ENCODE measurements at places on chromosomes 3 and 15.
A peak's percentile ranks its signal among the peaks of the same experiment; 100 is the strongest.

- DNase-seq = no peak
Measured at GRCh38 chr3:129738172-129738571, 131.7 kb upstream of the PLXND1 start.

DNA sequence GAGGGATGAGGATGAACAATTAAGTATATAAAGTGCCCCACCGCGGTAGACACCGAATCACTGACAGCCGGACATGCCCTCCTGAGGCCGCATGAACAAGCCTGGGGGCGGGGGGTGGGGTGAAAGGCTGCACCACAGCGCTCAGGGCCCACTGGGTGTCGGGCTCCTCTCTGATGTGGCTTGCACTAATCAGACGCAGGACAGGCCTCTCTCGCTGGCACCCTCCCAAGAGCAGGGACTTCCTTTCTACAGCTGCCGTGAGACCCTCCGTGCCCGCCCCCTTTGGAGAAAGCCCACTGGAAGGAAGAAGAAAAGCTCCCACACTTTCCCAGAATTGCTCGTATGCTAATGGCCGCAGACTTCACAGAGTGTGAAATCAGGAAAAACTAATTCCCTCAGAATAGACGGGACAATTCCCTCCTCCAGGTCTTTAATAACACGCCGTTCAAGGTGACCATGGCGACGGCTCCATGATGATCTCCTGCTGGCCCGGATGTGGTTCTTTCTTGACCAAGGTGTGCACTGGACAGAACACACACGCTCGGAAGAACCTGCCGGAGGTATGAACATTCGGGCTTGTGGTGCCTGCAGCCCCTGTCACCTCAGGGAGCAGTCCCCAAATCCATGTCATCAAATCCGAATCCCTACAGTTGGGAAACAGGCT, 32.0 kb downstream of the IQSEC1 start:
- DNase-seq = no peak

GRCh38 chr3:78497021-78497420, 1270.8 kb downstream of the ROBO1 start:
- DNase-seq = no peak

GRCh38 chr3:195178124-195178910, 92.6 kb downstream of the XXYLT1 start:
- no peak for DNase-seq

DNA sequence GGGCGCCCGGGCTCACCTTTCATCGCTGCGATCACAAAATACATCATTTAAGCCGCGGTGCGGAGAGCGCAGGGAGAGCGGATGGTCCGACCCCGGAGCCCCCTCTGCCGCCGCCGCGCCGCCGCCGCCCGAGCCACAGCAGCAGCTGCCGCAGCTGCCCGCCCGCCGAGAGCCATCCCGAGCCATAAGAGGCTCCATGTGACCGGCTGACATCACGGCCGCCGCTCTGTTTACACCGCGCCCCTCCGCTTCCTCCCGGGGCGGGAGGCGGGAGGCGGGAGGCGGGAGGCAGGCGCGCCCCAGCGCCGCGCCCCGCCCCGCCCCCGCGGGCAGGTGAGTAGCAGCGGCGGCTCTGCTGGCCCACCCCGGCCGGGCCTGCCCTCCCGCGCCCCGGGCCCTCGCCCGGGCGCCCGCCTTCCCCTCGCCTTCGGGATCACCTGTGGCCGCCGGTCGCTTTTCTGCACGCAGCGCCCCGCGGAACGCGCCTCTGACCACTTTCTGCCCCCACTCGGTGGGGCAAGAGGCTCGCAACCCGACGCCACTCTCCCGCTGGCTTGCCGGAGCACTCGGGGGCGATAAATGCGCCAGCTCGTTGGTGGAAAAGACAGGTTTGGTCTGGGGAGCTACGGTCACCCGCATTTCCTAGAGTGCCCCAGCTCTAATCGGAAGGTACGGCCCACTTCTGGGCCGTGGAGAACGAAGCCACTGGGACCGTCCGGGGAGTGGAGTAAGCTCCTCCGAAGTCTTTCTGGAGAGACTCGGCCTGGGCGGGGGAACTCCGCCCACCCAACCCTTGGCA, 113.6 kb upstream of the ICE2 start:
- peak; percentile 78 for DNase-seq

DNA sequence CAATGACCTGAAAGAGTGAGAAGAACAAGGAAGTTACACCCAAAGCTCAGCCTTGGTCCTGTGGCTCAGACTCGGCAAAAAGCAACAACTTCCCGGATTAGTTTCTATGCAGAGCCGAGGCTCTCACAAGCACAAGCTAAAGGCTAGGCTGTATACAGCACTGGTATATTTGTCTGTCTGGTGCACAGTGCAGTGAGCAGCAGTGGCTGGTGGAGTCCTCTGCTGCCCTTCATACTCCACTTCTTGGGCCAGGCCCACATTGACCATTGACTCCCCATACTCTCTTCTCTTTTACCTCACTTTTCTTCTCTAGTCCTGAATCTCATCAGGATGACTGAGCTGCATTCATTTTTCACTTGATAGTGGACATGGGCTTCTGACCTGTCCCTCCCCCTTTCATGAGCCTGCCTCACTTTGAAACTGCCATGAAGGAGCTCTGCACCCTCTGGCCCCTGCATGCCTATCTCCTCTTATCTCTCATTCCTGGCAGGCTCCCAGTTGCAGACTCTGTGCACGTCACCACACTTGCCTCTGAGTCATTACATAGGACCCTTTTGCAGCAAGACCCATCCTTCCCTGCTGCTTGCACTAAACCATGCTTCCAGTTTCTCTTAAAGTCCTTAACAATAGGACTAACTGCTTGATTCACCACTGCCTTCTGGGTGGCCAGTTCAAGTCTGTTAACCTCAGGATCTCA, 379.3 kb downstream of the NTRK3 start:
- peak; percentile 19 for DNase-seq

DNA sequence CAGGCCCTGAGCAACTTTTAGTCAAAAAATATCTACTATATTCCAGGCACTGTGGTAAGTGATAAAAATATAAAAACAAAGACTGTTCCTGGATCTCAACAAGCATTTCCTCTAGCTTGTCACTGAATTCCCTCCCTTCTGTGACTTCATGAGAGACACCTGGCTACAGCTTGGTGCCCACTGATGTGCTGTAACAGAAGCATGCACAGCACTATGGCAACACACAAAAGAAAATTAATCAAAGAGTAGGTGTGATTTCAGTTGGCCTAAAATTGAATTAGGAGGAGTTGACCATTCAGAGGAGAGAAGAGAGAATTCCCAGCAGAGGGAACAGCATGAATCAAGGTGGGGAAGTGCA, 158.9 kb upstream of the LPP start:
- no peak for DNase-seq

DNA sequence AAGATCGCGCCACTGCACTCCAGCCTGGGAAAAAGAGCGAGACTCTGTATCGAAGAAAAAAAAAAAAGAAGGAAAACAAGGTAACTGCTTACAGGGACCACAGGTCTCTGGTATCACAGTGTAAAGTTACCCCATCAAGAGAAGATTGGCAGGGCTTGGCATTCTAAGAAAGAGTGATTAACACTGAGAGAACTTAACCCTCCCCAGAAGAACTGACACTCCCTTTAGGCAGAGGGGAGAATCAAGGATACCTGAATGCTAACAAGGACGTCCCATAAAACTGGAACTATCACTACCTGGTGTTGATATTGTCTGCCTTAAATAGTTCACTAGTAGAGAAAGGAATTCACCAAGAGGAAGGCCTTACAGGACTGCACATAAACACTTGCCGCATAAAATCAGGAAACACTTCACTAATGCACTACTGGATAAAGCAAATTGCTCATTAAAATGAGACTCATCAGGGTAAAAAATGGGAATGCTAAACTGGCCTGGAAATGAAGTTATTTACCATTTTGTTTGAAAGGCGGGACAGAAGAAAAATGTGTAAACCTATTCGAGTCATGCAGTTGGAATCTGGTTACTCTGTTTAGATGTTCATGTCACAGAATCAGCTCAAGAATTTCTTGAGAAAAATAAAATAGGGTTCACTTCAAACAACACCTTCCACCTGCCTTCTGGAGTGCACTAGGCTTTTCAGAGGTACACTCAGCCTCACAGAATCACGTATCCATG, 121.6 kb downstream of the FOXP1 start:
- peak; percentile 43 for DNase-seq

GRCh38 chr15:77010857-77011256, 15.9 kb downstream of the PSTPIP1 start:
- no peak for DNase-seq

- no peak for DNase-seq
Measured at GRCh38 chr15:85745023-85745422, 49.7 kb downstream of the KLHL25 start.

GRCh38 chr3:160977773-160978172, 127.4 kb downstream of the B3GALNT1 start:
- no peak for DNase-seq

GRCh38 chr15:95929232-95929846, 401.2 kb upstream of the NR2F2 start:
- DNase-seq = peak; percentile 24

DNA sequence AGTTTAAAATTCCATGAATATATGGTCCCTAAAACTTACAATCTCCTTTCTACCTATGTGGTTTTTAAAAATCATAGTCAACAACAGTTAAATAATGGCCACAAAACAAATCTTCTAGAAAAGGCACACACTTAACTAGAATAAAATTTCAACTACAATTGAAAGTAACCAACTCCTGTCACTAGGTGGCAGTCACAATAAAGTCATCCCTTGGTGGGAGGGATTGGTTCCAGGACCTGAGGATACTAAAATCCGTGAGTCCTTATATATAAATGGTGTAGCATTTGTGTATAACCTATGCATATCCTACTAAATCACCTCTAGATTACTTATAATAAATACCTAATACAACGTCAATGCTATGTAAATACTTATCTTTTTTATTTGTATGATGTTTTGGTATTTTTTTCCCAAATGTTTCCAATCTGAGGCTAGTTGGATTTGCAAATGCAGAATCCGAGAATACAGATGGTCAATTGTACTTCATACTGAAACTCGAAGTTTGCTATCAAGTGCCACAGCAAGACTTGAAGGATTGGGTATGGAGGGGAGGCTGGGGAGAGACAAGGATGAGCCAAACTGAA, 172.6 kb downstream of the FMN1 start:
- peak; percentile 65 for DNase-seq

DNA sequence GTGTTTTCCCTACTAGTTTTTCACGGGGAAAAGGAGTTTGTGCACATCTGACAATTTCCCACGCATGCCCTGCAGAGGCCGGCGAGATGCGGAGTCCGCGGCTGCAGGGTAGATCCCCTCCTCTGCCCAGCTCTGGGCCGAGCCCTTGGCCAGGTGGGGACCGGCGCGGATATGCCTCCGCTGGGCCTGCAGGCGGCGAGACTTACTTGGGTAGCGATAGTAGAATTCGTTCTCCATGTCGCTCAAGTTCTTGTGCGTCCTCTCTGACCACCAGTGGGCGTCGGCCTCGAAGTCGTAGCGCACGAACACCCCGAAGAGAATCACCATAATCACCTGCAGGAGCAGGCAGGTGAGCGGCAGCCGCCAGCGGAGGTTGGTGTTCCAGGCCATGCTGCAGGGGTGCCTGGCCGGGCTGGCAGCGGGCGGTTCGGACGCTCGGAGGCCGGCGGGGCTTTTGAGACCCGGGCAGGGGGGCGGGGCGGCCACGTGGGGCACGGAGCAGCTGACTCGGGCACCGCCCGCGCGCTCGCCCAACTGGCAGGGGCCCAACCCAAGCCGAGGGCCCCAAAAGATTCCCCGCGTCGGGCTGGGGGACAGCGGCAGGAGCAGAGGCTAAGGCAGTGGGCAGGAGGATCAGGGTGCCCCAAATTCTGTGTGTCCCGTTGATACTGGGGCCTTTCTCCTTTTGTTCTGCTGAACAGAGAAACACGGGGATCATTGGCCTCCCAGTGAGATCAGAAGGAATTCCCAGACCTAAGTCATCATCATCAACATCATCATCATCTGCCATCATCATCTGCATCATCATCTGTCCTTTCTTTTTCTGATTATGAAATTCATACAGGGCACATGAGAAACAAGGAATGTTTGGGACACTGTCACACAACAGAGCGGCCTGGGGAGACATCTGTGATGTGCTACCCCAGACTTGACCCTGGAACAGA, at the start of gene RHCG:
Gene RHCG, minus strand, starts transcription at position 429 of the 944 bp plus-strand sequence. Its CDS starts 39 bp downstream, at position 390.
- DNase-seq = peak; percentile 58

- no peak for DNase-seq
Measured at GRCh38 chr3:99710094-99710493, 71.7 kb downstream of the COL8A1 start.

GRCh38 chr15:43748376-43748775, 2.1 kb downstream of the PDIA3 start:
- peak; percentile 26 for DNase-seq

DNA sequence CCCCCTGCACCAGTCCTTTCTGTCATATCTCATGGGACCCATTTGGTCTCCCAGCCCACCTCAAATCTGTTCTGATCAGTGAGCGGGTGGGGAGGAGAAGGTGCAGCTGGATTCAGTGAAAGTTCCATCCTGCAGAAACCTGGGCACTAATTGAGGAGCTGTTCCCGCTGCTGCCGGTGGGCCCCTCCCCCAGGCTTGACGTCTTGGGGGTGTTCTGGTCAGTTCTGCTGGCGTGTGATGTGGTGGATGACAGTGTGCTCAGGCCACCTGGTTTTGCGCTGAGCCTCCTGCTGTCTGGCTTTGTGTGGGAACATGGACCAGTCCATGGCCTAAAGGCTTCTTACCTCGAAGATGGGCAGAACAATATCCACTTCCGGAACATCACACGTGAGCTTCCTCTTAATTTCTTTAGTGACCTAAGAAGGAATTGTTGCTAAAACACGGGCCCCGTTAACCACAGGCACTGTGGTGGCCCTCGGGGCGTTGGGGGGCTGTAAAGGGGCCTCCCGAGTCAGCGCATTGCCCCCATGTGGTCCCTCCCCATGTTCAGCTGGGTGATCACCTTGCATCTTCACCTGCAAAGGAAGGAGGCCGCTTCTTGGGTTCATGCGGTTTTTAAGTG, 59.7 kb downstream of the RGMA start:
- DNase-seq = peak; percentile 42

- DNase-seq = no peak
Measured at GRCh38 chr3:150745832-150746231, 17.1 kb downstream of the SIAH2 start.

- no peak for DNase-seq
Measured at GRCh38 chr15:51267051-51267702, 71.2 kb downstream of the CYP19A1 start.

DNA sequence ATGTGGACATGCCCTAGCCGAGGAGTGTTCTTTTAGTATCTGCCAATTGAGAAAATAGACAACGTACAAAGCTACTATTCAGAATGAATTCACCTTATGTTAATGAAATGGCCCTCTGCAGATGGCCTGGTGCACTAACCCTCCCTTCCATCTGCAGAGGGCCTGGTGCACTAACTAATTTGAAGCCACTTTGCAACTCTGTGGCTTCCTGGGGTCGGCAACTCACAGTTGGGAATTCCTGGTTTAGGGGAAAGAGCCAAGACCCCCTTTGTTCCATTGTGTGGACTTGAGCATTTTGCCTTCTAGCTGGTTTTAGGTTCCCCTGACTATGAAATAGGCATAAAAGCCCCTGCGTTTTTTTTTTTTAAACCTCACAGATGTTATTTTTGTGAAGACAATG, 204.3 kb upstream of the UBE3A start:
- no peak for DNase-seq

GRCh38 chr15:24944954-24945353, 9.8 kb upstream of the SNRPN start:
- DNase-seq = no peak

Measured in cardiac fibroblast (primary cell).